Activated T-cell treated with anti-CD3 and anti-CD28 coated beads, Interleukin-2, amount 50 U/mL, for 48 hours (primary cell): ENCODE measurements at places on chromosomes 5 and 9.

- no peak for DNase-seq
These were observed 52.9 kb downstream of the RASGEF1C start for GRCh38 chr5:180156141-180156540.

GRCh38 chr9:131178382-131178781 is 53.0 kb downstream of the NUP214 start:
- peak; percentile 82 for DNase-seq

DNA sequence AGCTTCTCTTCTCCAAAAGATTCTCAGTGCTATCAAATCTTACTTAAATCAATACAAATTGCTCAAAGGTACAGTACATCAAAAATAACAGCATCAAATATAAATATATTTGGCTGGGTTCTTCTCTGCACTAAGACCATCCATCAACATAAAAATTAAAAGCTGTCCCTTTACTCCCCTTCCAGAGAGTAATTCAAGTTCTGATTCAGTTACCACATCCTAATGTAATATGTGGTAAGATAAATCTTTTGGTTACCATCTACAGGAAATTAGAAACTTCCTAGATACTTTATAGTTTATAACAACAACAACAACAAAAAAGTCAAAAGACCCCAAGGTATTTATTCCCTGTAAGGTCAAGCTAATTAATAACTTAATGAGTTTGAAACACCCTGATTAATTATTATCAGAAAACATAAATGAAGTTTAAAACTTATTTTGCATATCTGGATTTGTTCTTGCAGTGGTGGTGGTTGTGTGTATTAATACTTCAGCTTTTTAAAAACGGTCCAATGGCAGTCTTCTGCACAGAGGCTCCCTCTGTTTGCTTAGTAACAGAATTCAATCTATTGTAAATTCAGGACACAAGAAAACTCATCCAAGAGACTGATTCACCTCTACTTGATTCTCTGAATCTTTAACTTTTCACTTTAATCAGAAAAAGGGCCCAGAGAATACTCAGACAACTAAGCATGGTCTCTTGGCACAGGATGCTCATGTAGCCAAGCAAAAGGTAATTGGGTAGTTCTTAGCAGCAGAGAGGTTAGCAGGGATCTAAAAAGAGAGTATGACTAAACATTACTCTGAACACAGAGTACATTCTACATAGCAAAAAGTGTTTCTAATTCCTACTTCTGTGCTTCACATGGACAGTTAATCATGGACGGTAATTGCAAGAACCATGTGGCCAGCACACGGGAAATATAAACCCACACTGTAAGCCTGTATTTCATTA is 20.1 kb downstream of the DIAPH1 start:
- no peak for DNase-seq

GRCh38 chr5:148125641-148126040 is 42.7 kb upstream of the SPINK14 start:
- no peak for DNase-seq

DNA sequence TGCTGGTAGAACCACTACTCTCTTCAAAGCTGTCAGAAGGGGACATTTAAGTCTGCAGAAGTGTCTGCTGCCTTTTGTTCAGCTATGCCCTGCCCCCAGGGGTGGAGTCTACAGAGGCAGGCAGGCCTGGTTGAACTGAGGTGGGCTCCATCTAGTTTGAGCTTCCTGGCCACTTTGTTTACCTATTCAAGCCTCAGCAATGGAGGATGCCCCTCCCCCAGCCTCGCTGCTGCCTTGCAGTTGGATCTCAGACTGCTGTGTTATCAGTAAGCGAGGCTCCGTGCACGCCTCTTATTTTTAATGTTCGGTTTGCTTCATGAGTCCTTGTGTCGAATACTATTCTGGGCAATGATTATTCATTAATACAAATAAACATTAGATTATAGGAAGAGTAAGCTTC is 3.1 kb upstream of the SLC27A6 start:
- DNase-seq: no peak

- no peak for DNase-seq
These were observed 76.5 kb upstream of the HSPA9 start for GRCh38 chr5:138651767-138652117.

DNA sequence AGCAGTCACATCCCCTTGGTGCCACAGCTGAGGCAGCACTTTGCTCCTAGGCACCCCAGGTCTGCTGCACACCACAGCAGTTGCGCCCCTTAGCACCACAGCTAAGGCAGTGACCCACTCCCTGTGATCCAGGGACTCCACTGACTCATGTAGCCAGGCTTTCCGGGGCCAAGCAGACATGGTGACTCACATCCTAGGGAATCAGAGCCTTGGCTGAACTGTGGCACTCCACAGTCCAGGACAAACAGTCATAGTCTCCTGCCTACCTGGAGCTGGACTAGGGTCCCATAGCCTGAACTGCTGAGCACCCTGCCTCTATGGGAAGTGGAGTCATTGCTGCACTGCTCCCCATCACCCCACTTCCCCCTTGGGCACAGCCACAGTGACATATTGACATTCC is 338.7 kb downstream of the NPR3 start:
- no peak for DNase-seq

GRCh38 chr9:70601000-70601951 is 186.8 kb upstream of the KLF9 start:
- no peak for DNase-seq

DNA sequence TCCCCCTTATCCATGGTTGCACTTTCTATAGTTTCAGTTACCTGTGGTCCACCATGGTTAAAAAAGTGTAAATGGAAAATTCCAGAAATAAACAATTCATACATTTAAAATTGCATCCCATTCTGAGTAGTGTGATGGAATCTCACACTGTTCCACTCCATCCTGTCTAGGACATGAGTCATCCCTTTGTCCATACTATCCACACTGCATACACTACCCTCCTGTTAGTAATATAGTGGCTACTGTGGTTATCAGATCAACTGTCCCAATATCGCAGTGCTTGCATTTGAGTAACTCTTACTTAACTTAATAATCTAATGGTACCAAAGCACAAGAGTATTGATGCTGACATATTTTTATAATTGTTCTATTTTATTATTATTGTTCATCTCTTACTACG is 100.7 kb downstream of the RAB3C start:
- DNase-seq: no peak

DNA sequence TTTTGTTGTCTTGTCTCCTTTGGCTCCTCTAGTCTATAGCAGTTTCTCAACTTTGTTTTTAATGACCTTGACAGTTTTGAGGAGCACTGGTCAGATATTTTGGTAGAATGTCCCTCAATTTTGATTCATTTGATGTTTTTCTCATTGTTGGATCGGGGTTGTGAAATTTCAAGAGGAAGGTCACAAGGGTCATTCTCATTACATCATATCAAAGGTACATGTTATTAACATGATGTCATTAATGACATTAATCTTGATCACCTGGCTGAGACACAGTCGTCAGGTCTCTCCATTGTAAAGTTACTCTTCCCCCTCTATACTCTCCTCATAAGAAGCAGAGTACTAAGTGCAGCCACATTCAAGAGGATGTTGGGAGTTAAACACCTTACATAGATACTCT is 7.2 kb downstream of the ISOC1 start:
- no peak for DNase-seq

DNA sequence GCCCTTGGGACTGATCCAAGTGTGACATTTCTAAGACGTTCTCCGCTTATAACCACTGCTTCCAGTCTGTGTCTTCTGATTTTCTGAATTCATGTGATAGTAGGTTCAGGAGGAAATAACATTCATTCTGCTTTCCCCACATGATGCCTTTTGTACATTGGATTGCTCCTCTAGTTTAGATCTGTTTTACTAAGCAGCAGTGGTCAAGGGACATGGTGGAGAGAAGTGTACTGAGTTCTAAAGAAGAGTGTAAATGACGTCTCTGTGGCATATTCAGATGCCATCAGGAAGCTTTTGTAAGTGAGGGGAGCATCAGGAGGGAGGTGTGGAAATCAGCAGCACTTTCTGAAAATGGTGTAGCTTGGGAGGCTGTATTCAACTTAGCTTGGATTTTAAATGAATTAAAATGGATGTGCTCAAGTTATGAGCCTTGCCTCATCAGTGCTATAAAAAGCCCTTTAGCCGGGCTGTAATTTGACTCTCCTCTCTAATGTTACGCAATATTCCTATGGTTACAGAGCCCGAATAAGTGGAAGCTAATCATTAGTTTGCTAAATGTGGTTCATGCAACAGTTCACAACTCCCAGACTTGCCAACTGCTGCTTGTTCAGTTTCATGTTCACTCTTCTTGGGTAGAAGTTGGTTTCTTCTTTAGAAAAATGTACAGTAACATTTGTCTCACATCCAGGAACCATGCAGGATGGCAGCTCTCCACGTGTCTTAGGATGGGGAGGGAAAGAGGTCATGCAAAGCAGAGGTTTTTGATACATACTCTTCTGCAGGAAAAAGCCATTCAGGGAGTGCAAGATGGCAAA is 281.3 kb downstream of the ARHGAP26 start:
- no peak for DNase-seq

DNA sequence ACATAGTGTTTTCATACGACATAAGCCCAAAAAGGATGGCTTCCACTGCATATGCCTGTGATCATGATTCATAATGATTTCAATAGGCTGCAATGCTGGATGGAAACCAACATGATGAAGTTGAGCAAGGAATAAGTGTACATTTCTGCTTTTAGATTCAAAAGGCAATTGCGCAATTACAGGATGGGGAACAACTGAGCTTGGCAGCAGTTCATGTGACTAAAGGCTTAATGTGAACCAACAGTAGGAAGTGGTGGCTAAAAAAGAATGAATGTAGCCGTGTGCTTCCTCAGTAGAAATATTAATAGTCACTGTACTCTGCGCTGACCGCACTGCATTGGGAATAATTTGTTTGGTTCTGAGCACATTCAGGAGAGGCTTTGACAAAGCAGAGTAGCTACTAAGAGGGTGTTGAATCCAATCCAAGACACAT is 51.2 kb downstream of the SLC1A3 start:
- DNase-seq: no peak

DNA sequence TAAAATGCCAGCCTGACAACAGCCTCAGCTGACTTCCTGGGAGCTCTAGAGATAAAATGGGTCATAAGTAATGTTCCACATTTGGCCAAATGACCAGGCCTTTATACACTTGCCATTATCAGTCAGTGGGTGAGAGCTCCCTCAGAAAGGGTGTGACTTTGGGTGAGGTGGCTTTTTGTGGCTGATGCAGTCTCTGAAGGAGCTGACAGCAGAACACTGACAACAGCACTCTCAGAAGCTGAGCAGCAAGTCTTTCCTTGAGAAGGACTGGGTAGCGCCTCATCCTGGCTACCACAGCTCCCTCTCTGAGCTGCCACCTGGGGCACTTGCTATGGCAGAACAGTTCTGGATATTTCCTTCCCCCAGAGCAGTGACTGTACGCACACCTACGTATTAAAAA is 22.0 kb upstream of the GNAQ start:
- no peak for DNase-seq

DNA sequence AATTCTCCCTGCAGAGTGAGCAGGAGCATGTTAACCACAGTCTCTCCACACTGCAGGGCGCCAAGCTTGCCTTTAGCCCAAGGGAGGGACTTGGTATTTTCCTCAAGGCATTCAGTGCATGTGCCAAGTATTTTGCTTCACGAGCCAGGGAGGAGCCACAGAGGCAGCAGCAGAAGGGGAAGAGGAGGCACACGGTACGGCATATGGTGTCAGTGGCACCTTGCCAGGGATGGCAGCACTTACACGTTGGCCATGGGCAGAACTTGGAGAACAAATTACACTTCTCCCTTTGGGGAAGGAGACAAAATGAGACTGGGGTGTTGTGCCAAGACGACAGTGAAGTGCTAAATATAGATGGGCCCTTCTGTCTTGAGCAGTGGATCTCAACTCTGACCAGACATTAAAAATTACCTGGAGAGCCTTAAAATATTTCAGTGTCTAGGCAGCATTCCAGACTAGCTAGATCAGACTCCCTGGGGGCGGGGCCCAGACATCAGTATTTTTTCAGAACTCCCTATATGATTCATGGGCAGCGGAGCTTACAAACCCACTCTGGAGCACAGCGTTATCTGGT is 155.8 kb downstream of the DRD1 start:
- no peak for DNase-seq

DNA sequence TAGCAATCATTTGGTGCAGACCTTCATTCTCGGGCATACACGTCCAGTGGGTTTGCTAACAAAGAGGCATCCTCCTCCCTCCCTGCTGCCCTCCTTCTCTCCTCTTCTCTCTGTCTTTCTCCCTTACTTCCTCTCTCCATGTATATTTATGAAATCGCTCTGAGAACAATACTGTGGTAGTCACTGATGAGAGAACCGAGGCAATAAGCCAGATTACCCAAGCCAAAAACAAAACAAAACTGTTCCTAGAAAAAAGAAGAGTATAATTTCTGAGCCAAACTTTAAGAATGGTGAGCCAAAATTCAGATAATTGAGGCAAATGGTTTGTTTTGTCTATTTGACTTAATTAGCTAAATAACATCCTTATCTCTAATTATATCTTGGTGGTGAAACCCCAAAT is 15.8 kb upstream of the HMHB1 start:
- DNase-seq: no peak

- no peak for DNase-seq
These were observed 162.4 kb downstream of the KCNN2 start for GRCh38 chr5:114524221-114524620.

DNA sequence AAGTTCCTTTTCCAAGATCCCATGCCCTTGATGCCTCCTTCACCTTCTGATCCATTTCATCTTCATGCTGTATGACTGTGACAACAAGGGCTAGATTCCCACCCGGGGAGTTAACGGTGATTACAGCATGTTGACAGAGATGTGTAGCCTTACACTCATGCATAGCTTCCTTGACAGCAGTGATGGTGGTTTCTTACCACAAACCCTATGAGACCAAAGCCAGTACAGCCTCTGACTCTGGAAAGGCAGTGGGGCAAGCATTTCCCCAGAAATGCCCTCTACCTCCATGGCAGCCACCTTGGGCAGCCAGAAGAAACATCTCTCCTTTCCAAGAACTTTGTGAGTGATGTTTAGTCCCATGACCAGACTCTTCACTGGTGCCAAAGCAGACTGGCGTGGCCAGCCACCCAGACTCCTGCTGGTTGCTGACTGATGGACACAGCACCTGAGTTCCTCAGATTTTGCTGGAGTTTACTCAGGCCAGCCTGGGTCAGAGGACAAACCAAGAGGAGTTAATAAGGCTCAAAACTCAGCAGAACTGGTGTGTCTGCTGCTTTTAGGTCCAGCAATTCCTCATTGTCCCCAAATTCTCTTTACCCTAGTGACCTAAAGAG is 199.7 kb upstream of the SLC27A6 start:
- DNase-seq: no peak

GRCh38 chr5:102375272-102375671 is 79.2 kb upstream of the SLCO4C1 start:
- no peak for DNase-seq

DNA sequence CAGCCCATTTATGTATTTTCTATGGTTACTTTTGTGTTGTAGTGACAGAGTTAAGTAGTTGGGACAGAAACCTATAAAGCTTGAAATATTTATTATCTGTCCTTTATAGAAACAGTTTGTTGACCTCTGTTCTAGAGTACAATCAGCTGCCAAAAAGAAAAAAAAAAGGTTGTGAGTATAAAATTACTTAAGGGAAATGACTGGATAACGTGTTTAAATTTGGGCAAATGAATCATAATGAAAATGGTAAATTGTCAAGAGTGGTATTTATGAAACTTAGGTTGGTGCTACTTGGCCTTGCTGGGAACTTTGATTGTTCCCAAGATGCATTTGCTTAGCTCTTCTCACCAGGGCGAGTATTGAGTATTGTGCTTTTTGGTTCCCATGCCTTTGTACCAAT is 70.2 kb upstream of the IL6ST start:
- DNase-seq: no peak
